SK-N-DZ (cell line): ENCODE measurements at places on chromosomes 5 and 9.
A peak's percentile ranks its signal among the peaks of the same experiment; 100 is the strongest.

GRCh38 chr9:70400107-70400892 is 14.2 kb downstream of the KLF9 start:
- DNase-seq: no peak

DNA sequence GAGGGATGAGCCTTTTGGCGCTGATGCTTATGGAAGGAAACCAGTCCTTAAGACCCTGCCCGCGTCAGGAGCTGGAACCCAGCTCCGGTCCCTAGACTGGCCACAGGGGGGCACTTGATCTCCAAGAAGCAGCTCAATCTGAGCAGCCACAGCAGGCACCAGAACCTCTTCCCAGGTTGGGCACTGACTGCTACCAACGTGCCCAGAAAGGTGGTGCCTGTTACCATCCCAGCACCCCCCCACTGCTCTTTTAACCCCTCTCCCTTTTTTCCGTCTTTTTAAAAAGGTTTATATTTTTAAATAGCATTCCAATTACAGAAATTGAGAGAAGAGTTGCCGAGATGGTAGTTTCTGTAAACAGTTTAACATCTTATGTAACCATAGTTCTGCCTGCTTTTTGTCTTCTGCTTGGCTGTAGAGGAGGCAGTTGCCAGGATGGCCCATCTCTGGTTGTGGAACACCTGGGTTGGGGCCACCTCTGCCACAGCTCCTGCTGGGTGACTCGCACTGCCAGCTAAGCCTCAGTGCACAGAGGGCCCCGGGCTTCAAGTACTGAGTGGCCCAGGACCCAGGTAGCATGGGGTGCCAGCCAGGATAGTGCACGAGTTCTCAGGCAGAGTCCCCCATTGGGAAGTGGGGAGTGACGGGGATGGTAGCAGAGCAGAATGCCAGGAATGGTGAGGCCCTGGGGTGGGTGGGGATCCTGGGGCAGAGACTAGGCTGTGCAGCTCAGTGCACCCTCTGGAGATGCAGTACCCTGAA is 62.8 kb downstream of the PFDN1 start:
- peak; percentile 56 for DNase-seq

DNA sequence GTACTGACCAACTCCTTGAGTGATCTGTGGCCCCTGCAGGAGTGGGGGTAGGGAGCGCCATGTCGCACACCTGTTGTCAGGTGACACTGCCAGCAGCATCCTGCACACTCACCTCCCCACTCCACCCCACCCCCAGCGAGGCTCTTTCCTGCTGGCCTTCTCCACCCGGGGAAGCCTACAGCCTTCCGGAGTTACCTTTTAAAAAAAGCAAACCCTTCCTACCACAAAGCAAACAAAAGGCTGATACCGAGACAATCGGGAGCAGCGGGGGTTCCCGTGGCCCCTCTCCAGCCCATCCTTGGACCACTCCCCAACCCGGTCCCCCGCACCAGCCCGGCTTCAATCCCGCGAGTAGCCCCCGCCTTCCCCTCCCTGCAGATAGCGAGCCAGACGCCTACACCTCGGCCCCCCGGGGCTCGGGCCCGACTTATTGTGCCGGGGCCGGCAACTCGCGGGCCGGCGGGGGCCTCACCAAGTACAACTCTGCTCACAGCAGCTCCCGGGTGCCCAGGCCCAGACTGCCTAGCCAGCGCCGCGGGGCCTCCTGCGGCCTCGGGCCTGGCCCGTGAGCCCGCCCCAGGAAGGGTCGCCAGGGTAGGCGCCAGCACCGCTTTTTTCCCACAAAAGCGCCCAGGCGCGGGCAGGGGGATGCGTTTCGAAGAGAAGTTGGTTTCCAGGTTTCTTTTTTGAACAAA is 724 bp downstream of the MACROH2A1 start:
- DNase-seq: no peak

GRCh38 chr9:94907264-94907936 is 180.9 kb downstream of the AOPEP start:
- DNase-seq: no peak

- DNase-seq: no peak
These were observed 25.8 kb downstream of the WNT8A start for GRCh38 chr5:138109463-138110265.

- no peak for DNase-seq
These were observed 27.2 kb upstream of the SLC9A3 start for GRCh38 chr5:551406-551805.

DNA sequence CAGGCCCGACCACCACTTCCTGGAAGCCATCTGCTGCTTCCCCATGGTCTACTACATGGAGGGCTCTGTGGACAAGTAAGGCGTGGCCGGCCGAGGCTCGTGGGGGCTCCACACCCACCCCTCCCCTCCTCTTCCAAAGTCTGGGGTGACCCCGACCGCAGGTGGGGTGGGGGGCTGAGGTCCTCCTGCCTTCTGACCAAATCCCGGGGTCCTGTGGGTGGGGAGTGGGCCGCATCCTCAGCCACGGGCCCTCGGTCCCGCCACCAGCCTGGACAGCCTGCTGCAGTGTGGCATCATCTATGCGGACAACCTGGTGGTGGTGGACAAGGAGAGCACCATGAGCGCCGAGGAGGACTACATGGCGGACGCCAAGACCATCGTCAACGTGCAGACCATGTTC is 76.4 kb downstream of the KCNT1 start:
- DNase-seq: no peak

- no peak for DNase-seq
These were observed 1.7 kb downstream of the ADAMTS19 start for GRCh38 chr5:129461711-129462332.

GRCh38 chr9:72415163-72415562 is 50.2 kb upstream of the ZFAND5 start:
- no peak for DNase-seq

- DNase-seq: no peak
These were observed 53.1 kb downstream of the C7 start for GRCh38 chr5:40962207-40962955.

GRCh38 chr9:84283946-84284345 is 56.6 kb downstream of the SLC28A3 start:
- DNase-seq: no peak

- DNase-seq: no peak
These were observed 91.1 kb downstream of the TLR4 start for GRCh38 chr9:117795271-117795670.

- no peak for DNase-seq
These were observed 68.5 kb upstream of the CACNA1B start for GRCh38 chr9:137809040-137809576.

DNA sequence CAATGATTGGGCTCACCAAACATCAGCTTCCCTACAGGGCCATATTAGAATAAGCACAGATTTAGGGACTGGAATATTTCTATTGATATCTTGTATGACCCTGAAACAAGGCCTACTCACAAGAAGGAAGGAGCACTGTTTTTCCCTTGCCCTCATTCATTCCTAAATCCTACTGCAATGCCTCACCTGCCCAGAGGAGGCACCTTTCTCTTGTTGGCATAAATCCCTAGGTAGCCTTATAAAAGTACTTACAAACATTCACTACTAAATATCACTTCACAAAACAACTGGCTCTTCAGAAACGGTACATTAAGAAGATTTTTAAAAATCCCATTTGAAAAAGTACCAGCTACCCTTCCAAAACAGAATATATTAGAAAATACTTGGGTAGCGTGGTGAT is 449.4 kb downstream of the CDH18 start:
- no peak for DNase-seq

DNA sequence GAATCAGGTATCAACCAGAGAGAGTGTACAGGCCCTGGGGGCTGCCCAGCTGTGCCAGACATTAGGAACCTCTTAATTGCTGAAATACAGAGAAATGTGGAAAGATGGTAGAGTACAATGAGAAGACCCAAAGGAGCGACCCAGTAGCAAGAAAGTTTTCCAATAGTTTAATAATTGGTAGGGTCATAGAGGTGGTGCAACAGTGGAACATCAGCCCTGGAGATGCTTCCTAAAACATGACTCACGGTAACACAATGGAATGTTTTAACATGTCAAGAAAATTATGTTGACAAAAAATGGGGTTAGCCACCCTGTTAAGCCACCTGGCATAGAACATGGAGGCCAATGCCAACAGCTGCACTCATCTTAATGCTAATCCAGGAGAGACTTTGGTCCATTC is 284.1 kb downstream of the ELAVL2 start:
- DNase-seq: no peak

DNA sequence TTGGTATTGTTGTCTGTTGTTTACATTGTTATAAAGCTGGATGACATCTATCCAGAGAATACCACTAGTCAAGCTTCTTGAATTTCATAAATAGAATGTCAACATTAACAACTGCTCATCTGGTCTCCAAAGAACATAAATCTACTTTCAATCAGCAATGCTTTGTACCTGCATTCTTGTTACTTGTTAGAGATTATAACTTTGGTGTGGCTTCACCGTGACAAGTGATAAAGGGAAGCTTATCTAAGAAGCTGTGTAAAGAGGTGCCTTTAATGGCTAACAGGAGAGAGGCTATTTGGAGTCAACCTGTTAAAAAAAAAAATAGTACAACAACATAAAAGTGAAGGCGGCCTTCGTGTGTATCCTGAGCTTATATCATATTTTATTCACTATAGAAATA is 41.8 kb downstream of the MUSK start:
- DNase-seq: no peak

DNA sequence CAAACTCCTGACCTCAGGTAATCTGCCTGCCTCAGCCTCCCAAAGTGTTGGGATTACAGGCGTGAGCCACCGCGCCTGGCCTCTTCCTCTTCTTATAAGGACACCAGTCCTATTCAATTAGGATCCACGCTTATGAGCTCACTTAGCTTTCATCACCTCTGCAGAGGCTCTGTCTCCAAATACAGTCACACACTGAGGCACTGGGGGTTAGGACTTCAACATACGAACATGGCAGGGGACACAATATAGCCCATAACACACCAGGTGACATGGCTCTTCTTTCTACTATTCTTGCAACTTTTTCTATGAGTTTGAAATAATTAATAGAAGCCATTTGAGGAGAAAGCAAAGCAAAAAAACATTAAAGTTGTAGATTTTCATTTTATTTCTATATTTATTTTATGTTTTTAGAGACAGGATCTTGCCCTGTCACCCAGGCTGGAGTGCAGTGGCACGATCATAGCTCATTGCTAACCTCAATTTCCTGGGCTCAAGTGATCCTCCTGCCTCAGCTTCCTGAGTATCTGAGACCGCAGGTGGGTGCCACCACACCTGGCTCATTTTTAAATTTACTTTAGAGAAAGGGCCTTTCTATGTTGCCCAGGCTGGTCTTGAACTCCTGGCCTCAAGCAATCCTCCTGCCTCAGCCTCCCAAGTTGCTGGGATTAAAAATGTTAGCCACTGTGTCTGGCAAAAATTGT is 6.0 kb upstream of the PRRT1B start:
- DNase-seq: no peak

DNA sequence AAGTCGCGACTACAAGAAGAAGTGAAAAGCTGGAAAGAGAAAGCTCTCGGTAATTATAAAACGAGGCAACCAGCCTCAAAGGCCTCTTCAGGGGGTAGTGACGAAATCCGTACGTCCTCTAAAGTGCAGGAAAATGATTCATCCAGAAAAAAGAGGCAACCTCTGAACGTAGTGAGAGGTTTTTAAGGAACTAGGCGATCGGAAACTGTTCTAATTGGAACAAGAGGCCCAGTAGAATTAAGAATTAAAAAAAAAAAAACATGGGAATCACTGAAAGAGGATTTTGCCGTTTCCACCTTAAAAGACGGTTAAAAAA is 1.0 kb downstream of the CSNK1A1 start:
- DNase-seq: no peak
